ENCODE measurements at places on chromosomes 3 and 15.

DNA sequence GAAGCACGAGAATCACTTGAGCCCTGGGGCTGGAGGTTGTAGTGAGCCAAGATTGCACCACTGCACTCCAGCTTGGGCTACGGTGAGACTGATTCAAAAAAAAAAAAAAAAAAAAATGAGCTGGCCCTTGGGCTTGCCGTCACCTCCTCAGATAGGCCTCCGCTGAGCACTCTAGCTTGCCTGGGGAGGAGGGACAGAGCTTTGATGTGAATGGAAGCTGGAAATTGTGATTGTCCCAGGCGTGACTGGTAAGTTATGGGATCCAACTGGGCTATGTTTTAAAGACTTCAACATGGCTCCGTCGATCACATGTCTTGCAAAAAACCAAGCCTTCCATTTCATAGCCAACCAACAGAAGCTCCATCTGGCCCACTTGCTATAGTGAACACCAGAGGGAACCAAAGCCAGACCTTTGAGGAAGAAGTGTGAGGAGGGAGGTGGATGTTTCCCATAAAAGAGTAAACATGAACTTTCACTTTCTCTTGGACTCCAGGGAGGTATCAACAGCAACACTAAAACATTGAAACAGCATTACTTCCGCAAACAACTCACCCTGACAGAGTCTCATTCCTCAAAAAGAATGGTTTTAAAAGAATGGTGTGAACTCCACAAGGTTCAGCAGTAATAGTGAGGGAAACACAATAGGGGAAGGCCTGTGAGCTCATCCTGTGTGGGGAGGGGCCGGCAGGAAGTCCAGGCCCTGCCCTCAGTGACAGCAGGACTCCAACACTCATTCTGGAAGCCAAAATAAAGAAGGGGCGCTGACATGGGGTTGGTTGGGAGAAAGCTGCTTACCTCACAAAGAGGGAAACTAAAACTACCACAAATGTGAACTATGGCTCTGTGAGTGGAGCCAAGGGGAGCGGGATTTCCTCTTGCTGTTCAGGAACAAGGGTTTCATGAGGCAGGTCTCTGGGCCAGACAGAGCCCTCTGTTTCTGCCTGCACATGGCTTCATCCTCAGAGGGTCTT lies 59.2 kb upstream of the IL12A start:
- no peak for DNase-seq

DNA sequence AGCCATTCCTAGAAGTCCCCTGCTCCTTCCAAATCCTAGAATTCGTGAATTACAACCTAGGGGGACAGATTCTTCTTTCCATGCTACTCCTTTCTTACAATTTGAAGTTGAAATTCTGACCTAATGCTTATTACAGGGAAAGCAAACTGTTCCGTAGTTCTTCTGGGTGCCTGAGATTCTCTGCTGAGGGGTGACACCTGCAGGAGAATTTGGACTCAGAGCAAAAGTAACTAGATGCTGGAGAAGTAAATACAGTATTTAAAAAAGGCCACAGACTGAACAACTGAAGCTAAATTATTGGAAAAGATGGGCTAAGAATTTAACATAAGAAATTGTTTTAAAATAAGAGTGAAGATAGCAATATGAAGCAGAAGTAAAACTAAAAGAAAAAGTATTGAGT lies 37.9 kb downstream of the ACAD9 start:
- no peak for DNase-seq

DNA sequence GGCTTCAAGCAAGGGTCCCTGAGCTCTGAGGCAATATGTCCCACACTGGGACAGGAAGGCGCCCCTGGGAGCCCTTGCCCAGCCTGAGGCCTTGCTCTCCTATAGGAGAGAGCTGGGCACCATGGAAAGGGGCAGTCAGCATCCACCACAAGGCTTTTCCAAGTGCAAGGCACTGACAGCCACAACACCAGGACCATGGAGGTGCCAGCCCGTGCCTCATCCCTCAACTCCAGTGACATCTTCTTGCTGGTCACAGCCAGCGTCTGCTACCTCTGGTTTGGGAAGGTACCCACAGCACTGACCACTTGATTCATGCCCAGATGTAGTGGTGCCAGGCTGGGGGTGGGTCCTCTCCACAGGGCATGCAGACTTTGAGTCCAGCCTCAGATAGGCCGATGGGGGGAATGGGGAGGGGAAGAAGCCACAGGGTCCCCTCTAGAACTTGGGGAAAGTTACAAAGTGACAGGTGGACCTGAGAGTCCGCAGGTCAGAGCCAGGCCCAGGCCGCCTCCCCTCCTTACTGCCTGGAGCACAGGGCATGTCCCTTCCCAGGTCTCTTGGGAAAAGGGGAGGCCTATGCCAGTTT lies 11.8 kb downstream of the VILL start:
- no peak for DNase-seq

- no peak for DNase-seq
Observed at GRCh38 chr3:194598771-194599557, 34.3 kb downstream of the TMEM44 start.

GRCh38 chr15:64522226-64522823 lies 61.9 kb downstream of the ZNF609 start:
- DNase-seq, result no peak

DNA sequence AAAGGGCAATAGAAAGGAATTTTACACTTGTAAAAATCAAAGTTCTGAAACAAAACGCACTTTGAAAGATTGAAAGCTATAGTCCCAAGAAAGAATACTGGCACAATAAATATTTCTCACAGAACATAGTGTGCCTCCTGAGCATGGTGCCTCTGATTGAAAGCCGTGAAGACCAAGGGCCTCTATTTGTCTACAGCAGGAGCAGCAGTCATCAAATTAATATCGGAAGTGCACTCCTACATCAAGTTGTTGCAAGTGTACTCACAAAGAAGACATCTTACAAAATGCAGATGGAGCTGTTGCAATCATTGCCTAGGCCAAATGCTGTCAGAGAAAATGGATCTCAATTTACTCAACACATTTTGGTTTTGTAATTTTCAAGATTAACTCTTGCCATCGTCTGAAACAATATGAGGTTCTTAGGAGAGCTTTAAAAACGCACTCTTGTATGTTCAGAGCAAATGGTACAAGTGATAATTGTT lies 9.2 kb upstream of the WDR49 start:
- no peak for DNase-seq

GRCh38 chr3:77686560-77686959 lies 646.7 kb downstream of the ROBO2 start:
- DNase-seq, result no peak

- DNase-seq, result no peak
Observed at GRCh38 chr15:67049351-67050044, 15.9 kb upstream of the SMAD3 start.

- no peak for DNase-seq
Observed at GRCh38 chr3:48459331-48459730, 12.8 kb downstream of the ATRIP start.

DNA sequence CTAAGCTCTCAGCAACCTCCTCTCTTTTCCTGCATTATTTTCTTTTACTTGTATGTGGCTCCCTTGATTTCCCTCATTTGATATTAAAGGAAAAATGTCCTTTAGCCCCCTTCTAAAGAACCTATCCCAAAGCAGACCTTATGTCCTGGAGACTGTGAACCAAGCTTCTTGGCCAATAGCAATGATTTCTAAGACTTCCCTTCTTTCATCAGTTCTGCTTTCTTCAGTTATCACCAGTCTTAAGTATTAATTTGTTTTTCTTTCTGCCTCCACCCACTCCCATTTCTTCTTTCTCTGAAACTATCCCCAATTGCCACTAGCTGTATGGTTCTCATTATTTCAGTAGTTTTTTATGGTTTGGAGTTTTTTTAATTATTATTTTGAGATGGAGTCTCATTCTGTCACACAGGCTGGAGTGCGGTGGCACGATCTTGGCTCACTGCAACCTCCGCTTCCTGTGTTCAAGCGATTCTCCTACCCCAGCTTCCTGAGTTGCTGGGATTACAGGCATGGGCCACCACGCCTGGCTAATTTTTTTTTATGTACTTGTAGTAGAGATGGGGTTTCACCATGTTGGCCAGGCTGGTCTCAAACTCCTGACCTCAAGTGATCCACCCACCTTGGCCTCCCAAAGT lies 12.1 kb downstream of the TMOD3 start:
- no peak for DNase-seq

DNA sequence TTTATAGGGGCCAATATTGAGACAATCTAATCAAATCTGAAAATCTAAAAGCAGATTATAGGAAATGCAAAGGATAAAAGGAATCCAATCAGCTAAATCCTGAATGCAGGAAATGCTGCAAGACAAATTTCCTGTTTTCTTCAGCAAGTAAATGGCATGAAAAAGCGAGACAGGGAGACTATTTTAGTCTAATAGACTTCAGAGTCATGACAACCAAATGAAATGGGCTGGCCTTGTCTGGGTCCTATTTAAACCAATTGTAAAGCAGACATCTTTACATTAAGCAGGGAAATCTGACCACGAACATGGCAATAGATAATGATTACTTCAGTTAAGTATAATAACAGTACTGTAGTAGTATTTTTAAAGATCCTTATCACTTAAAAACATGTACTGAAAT lies 2.1 kb downstream of the DBR1 start:
- DNase-seq, result no peak

DNA sequence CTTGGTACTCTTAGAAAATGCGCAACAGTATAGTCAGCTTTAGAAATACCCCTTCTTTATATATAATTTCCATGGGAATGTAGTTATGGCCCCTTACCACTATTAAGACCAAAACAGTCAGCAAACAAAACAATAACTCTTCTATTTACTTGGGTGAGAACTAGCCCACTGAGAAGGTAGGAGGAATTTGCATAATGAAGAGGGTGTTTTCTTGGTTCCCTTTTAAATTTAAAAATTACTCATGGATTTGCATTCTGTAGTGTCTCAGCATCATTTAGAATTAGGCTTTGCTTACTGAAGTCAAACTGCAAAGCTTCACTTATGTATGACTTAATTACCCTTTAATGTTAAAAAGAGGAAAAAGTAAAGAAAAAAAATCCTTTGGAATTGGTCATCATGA lies 350.8 kb downstream of the PTPRG start:
- DNase-seq, result no peak

GRCh38 chr15:49604625-49605409 lies 15.8 kb downstream of the FAM227B start:
- no peak for DNase-seq

- DNase-seq, result no peak
Observed at GRCh38 chr3:24683090-24683489, 188.4 kb upstream of the THRB start.

- DNase-seq, result no peak
Observed at GRCh38 chr3:80192936-80193335, 425.1 kb upstream of the ROBO1 start.

DNA sequence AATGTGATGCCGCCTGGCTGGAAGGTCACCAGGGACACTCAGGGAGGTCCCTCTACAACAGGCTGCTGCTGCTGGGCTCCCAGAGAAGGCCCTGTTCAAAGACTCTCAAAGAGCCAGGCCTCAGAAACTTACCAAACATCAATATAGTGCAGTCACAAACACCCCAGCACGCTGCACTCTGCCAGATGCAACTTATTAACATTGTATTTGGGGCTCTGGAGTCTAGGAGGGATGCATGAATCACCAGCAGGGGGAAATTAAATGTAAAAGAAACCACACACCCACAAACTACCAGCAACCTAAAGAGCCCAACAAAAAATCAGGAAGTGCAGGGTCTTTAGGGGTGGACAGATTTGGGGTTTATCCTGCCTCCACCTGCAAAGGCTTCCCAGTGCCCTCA lies 74.6 kb upstream of the SPATA12 start:
- DNase-seq, result no peak

GRCh38 chr3:131550562-131551465 lies 48.0 kb upstream of the MRPL3 start:
- DNase-seq, result no peak

DNA sequence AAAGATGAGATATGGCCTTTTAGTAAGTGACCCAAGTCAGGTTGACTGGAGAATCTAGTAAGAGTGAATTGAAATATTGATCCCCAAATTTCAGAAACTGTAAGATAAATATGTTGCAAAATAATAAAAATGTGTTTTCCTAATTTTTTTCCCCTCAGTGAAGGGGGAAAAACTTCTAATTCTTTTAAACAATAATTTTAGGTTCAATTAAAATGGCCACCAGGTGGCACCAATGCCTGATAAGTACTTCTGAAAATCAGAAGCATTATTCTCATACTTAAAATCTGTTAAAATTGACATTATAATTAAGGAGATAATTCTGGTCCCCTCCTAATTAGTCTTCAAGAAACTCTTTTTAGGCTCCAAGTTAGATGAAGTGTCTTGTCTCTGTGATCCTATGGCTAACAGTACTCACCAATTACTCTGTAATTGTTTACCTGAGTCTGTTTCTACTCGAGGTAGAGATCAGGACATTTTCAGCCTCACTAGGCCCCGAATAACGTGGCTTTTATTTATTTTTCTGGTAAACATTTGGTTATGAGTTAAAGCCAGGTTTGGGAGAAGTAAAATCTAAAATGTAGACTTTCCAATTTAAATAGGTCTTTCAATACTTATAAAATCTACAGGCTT lies 52.6 kb downstream of the NMD3 start:
- no peak for DNase-seq

DNA sequence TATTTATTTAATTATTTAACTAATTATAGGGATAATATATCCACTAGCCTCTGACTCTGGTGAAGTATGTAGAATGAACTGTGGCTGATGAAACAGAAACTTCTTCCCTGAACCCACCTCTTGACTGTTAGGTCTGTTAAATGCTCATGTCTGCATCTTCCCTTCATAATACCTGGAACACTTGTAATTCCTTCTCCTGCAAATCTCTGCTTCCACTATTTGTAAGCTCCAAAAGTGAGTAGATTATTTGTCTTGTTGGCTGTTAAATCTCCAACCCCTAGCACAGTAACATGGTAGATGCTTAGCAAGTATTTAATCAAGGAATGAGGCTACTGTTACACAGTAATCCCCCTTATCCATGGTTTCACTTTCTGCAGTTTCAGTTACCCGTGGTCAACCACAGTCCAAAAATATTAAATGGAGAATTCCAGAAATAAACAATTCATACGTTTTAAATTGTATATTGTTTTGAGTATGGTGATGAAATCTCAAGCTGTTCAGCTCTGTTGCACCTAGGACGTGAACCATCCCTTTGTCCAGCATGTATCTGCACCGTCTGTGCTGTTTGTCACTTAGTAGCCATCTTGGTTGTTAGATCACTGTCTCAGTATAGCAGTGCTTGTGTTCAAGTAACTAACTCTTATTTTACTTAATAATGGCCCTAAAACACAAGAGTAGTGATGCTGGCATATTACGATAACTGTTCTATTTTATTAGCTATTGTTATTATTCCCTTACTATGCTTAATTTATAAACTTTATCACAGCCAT lies 5.7 kb downstream of the TTBK2 start:
- DNase-seq, result no peak

- DNase-seq, result no peak
Observed at GRCh38 chr3:44721231-44722102, 8.0 kb upstream of the ZNF501 start.

DNA sequence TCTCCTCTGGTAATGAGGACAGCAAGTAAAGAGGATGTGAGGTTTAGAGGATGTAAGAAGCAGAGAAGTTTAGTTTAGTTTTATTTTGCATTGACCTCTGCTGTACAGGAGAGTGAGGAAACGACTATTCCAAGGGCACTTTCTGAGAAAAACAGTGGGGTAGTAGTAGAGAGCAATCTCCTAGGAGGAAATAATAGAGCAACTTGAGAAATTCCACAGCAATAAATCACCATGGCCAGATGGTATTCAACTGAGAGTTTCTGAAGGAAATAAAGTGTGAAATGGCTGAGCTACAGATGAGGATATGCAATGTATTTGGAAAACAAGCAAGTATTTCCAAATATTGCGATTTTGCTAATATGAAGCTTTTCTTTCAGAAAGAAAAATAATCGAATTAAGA lies 118.9 kb downstream of the DPH6 start:
- DNase-seq, result no peak

Data from stimulated activated CD8-positive, alpha-beta memory T cell treated with anti-CD3 and anti-CD28 coated beads, Interleukin-4, amount 100 ng/mL, for 4 hours (primary cell).